ENCODE measurements at places on chromosomes 6 and 20.

GRCh38 chr20:19212469-19212815, at the start of gene SLC24A3:
Gene SLC24A3 (plus strand): TSS chr20:19212642.
- no peak for DNase-seq

DNA sequence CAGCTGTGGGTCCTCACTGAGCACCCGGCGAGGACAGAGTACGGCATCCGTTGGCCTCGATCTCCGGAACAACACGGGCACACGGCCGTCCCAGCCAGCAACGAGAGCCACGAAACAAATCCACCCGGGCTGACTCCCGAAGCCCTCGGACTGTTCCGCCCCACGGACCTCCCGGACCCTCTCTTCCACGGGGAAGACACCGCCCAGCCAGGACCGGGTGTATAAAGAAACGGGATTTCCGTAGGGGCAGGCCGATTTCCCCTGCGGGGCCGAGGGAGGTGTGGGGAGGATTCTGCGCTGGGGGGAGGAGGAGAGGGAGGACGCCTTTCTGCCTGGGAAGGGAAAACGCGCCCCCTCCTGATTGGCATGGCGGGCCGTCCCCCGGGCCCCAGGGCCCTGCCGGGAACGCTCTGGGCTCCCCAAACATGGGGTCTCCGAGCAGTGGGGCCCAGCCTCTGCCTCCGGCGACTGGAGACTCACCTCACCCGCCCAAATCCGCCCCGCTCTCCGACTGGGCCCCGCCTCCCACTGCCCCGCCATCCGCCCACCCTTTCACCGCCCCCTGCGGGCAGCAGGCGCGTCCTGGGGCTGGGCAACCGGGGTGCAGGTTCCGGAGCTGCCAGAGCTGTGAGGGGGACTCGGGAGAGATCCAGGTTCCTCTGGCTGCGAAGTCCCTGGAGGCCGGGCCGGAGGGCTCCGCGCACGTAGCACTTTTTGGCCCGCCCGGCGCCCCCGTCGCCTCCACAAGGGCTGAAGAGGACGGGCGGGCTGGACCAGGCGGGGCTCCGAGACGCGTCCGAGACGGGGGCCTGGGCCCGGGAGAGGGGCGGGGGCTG, 679 bp upstream of the PPDPF start:
- DNase-seq, result no peak

DNA sequence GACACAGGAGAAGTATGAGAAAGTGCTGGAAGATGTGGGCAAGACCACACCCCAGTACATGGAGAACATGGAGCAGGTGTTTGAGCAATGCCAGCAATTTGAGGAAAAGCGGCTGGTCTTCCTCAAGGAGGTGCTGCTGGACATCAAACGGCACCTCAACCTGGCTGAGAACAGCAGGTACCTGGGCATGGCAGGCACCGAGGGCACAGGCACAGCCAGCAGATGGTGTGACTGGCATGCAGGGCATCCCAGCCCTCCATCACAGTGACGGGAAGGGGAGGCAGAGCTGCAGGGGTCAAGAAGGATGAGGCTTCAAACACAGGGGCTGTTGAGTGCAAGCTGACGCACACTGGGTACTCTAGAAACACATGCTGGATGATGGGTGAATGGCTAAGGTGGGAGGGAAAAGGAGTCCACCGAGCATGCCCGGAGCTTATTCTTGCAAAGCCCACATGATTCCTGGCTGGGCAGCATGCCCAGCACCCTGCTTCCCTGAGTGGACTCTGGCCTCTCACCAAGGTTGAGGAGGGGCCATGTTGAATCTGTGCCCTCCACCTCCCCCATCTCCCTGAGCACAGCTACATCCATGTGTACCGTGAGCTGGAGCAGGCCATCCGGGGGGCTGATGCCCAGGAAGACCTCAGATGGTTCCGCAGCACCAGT, 26.3 kb downstream of the SPDEF start:
- DNase-seq, result no peak

GRCh38 chr6:39791850-39792539, at the start of gene DAAM2:
Gene DAAM2 (plus strand): TSS chr6:39792376. CDS start chr6:39856303, 63,927 bp downstream.
- peak; percentile 29 for DNase-seq

- no peak for DNase-seq
Measured at GRCh38 chr20:46572153-46572552, 21.7 kb upstream of the OCSTAMP start.

GRCh38 chr20:62726276-62726675, 17.6 kb downstream of the NTSR1 start:
- no peak for DNase-seq

- DNase-seq, result no peak
Measured at GRCh38 chr20:44765091-44765490, 19.4 kb downstream of the KCNK15 start.

GRCh38 chr6:154805288-154805911, 72.2 kb downstream of the SCAF8 start:
- peak; percentile 74 for DNase-seq

DNA sequence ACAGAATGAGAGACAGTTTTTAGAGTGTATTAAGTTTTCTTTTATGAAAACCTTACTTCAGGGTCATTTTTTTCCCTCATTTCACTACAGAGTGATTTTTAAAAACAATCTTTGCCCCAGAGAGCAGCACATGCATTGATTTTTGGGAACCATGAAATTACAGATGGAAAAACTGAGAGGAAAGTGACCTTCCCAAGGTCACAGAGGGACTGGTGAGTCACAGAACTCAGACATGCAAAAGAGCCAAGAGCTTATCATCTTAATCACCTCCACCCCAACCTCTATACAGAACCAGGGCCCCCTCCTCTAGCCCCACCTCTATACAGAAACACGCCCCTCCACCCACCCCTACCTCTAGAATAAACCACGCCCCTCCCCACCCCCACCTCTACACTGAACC, 10.7 kb downstream of the PXMP4 start:
- peak; percentile 20 for DNase-seq

- no peak for DNase-seq
Measured at GRCh38 chr6:88840796-88841539, 122.5 kb downstream of the RNGTT start.

- no peak for DNase-seq
Measured at GRCh38 chr20:32777177-32777956, 15.2 kb downstream of the DNMT3B start.

DNA sequence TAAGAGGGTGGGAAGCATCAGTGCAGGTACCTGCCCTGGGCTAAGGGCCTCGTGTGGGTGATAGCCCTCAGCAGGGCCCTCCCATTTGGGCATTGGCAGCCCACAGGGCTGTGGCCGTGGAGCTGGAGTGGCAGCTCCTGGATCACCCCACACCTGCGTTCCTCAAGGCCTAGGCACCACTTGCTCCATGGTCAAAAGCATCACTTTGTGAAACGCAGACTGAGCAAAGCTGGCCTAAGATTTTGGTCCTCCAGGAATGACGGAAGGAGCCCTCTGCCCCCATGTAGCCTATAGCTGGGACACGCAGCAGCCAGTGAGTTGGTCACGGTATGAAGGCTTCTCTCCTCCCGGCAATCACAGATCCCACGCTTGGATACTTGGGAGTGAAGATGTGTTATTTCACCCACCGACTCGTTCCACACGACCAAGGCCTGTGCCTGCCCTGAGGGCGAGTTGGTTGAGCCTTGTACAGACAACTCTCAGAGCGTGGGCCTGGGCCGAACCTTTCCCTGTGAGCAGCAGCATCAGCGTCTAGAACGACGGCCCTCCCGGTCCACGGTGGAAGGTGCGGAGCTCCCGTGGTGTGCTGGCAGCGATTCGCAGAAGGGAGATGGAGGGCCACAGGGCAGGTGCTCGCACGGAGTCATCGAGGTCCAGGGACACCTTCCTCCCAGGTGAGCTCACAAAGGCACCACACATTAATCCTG, 39.7 kb downstream of the THBS2 start:
- no peak for DNase-seq

- no peak for DNase-seq
Measured at GRCh38 chr6:11601776-11602605, 64.4 kb downstream of the TMEM170B start.

GRCh38 chr6:166025149-166025898, 142.3 kb downstream of the TBXT start:
- DNase-seq, result peak; percentile 71

DNA sequence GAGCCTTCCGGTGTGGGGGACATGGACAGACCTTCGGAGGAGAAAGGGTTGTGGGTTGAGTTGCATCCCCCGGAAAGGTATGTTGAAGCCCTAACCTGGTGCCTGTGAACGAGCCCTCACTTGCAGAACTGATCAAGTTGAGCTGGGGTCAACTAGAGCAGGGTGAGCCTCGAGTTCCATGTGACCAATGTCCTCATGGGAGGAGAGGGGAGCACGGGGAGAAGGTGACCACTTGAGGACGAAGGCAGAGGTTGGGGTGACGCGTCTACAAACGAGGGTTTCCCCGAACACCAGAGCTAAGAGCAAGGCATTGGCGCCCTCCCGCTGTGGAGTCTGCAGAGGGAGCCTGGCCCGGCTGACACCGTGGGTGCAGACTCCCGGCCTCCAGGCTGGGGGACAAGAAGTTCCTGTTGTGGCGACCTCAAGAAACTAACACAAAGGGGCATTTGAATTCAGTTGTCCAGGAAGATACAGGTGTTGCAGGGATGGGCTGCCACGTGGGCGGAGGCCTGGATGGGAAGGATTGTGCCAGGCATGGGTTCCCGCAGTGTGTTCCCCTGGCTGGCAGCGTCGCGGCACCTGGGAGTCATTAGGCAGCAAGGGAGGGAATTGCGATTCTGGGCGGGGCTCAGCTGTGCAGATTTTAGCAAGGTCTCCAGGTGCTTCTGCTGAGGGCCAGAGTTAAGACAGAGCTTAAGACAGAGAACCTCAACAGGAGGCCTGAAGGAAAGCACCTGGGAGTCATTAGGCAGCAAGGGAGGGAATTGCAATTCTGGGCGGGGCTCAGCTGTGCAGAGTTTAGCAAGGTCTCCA, 20.4 kb upstream of the UNC93A start:
- DNase-seq, result no peak

DNA sequence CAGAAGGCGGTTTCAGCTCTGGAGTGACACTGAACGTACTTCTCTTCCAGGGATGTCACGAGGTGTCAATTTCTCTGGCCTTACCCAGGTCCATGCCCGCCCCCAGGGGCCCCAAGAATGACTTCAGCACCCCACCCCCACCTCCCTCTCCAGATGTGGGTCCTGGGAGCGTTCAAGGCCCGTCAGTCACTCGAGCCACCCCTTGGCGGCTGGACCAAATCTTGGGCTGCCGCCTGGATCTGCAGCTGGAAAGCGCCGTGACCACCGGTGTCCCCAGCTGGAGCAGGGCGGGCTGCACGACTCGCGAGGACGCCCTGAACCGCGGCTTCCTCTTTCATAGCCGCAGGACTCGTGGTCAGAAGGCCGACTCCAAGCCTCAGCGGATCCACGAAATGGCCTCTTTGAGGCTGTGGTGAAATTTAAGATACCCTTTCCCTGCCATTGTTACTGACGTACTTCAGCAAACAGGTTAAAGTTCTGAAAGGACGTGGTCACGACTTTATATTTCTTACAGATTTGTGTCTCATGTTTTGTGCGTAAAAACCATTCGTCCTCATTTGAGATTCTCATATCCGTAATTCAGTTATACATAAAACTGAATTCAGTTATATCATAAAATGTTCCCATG, 29.3 kb downstream of the TRIM38 start:
- peak; percentile 58 for DNase-seq

DNA sequence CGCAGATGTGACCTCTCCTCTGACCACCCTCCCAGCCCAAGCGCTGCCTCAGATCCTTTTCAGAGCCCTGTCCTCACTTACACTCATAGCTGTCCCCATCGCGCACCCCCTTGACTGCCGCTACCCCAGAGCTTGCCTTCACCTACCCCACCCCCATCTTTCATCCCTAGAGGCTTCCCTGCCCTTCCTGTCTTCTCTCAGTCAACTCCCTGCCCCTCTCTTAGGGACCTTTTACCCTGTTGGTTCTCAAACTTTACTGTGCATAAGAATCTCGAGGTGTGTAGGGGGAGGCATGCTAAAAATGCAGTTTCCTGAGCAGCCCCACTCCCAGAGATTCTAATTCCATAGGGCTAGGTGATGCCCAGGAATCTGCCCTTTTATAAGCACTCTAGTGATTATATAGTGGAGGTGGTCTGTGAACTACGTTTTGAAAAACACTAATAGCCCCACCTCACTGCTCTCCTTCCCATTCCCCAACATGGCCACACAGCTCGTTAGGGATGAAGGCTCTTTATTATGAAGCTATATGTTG, 725 bp downstream of the TM9SF4 start:
- DNase-seq, result no peak

DNA sequence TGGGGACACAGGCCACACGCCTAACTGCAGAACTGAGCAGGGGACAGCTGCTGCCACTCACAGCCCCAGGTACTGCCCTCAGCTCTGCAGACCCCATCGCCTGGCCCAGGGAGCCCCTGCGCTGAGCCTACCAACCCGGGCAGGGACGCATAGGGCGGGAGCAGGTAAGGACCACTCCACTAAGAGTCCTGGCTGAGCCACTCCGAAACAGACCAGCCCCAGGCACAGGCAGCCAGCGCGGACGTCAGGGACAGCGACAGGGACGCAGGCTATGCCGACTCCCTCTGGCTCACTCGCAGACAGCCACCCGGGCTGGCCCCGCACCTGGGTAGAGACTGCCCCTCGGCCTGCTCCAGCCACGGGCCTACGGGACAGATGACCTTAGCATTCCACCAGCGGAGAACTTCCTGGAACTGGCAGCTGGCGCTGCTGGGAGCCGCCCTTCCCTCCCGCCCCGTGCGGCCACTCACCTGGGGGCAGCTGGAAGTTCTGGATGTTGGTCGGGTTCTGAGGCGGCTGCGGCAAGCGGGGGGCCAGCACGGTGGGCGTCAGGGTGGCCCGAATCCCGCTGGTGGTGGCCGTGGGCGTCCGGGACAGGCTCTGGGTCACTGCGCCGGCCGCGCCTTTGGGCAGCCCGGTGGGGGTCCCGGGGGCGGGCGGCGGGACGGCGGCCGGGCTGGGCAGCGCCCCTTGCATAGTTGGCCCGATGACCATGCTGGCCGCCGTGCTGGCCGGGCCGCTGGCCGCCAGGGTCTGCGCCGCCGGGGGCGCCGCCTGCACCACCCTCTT, 1.5 kb downstream of the TAF4 start:
- DNase-seq, result no peak

DNA sequence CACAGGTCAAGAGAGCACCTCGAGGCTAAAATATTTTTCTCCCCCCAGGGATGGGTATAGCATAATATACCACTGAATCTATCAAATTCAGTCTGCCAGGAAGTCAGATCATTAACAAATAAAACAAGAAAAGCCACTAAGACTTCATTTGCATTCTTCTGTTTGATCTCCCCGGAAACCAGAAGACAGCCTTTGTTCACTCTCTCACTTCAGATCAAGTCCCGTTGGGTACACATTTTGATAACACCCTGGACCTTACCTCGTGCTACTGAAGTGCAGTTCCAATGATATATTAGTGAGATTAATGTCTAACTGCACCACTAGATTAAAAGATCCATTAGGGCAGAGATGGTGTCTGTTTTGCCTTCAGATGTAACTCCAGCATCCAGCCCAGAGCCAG, 157.7 kb upstream of the B3GAT2 start:
- DNase-seq, result no peak

GRCh38 chr20:54929191-54929590, 453.8 kb downstream of the DOK5 start:
- DNase-seq, result no peak

- DNase-seq, result peak; percentile 67
Measured at GRCh38 chr6:41497994-41498393, 48.2 kb upstream of the FOXP4 start.
